ENCODE measurements at places on chromosomes 3 and 15.

GRCh38 chr15:76217029-76217881 lies 94.0 kb downstream of the ETFA start:
- DNase-seq = no peak

- peak; percentile 90 for DNase-seq
These were observed 63.9 kb downstream of the CHAC1 start for GRCh38 chr15:41017066-41017735.

DNA sequence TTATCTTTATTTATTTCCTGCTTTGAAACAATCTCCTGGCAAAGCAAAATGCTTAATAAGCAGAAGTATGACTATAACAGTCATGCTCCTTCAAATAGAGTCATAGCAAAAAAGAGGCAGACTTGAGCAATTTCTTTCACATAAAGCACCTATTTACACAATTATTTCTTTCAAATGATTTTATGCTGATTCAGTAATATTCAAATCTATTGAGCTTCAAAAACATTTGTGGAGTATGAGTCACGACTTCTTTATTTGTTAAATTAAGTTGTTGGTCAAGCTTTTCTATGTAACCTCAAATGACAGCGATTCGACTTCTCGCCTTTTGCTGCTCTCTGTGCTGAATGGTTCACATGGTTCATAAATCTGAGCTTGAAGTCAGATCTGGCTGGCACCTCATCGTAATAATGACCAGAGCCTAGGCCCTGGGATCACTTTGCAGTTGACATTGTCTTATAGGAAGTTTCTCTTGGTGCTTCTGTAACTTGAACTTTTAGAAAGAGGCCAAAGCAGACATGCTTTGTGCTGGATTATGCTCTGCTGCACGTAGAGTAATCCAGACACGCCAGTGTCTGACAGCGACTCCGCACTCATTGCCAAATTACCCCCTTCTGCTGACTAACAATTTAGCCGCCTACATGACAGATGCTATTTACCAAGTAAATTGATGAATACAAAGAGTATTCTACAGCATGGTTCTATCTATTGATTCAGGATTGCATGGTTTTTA lies 139.0 kb downstream of the MCTP2 start:
- DNase-seq = no peak

DNA sequence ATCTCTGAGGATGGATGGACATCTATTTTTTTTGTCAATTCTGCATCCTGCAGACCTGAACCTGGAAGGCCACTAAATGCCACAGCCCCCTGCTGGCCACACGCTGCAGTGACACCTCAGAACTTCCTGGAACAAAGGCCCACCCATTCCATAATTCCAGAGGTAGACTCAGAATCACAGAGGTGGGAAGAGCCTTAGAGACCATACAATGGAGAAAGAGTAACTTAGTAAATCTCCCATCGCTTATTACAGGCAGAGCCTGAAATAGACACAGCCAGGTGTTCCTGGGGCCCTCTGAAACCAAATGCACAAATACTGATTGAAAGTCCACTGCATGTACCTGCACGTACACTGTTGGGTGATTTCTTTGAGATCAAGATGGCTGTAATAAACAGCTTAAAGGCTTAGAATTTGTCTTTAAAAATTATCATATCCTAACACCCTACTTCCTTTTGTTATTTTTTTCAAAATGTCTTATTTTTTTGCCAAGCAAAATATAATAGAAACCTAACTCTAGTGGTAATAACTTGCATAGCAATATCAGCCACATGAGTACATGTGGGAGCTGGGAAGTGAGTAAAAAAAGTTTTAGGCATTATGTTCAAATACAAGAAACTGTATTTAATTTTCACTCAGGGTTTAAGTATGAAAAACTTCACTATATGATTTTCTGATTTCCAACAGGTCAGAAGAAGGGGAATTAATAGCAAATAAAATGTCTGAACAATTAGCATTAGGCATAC lies 62.7 kb downstream of the EOMES start:
- peak; percentile 33 for DNase-seq

All from MV-4-11 (cell line).